ELR (cell line): ENCODE measurements at places on chromosomes 12 and 14.

DNA sequence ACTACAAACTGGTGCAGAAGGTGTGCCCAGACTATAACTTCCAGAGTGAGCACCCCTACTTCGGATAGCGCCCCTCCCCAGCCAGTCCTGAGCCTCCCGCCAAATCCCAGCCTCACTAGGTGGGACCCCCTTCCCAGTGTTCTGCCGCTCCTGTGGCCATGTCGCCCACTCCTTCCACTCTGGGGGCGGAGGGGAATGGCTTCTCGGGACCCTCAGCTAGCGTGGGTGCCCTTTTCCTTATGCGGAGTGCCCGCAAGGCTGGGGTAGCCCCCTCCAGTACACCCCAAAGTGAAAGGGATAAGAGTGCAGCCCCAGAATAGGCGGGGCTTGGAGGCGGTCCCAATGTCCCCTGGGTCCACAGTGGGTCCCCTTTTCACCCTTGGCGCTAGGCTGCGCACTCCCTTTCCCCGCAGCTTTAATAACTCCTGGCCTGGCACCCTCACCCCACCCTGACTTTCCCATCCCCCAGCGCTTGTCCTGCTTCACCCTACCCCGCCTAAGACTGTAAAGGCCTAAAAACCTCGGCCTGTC lies 3.8 kb upstream of the SHMT2 start:
- DNase-seq = no peak

DNA sequence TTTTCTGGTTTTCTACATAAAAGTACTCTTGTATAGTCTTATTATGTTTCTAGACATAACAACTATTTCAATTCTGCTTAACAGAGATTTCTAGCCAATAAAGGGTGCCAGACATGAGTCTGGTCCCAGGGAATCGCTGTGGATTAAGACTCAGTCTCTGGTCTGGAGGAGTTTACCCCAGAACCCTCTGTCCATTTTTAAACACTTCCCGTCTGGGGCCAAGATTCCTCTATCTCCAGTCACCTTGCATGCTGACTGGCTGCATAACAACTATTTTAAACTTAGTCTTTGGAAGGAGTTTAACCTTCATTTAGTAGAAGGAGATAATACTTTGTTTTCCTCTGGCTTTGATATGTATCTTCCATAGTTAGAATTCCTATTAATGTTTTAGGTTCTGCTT lies 163.1 kb upstream of the IFNG-AS1 start:
- peak; percentile 11 for DNase-seq

DNA sequence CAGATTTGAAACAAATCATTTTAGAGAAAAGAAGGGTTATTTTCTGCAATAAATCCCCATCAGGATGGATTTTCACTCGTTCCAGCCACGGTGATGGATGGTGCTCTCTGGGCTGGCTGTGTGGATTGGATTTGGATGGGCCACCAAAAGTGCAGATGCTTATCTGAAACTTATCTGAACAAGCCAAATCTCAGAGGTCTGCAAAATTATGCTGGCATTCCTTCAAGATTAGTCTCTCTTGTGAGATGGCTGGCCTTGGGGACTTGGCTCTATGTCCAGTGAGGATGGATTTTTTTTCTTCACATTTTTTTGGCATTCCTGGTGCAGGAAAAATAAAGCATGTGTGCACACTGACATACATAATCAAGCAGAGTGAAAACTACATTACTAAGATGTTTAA lies 341.9 kb downstream of the GXYLT1 start:
- no peak for DNase-seq

- DNase-seq = no peak
Measured at GRCh38 chr14:97264516-97265230, 467.5 kb downstream of the VRK1 start.

GRCh38 chr12:60173224-60174170 lies 577.7 kb downstream of the SLC16A7 start:
- DNase-seq = no peak

DNA sequence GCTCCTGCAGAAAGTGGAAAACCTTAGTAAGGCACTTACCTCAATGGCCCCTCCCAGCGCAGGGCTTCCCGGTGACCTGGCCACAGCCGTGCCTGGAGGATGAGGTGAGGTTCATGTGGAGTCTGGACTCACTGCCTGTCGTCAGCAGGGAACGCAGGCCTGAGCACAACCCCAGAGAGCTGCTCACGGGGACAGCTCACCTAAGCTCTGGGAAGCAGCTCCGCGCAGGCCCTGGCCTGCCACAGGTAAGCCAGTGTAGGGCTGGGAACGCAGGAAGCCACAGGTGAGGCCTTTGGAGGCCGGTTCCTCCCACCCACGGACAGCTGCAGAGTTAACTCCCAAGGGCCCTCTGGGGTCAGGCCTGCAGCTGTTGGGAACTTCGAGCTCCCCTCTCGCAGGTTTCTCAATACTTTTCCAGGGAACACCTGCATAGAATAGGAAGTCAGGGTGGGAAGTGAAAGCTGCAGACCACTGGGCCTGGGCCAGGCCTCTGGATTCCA lies 32.7 kb downstream of the ANAPC7 start:
- DNase-seq = no peak

DNA sequence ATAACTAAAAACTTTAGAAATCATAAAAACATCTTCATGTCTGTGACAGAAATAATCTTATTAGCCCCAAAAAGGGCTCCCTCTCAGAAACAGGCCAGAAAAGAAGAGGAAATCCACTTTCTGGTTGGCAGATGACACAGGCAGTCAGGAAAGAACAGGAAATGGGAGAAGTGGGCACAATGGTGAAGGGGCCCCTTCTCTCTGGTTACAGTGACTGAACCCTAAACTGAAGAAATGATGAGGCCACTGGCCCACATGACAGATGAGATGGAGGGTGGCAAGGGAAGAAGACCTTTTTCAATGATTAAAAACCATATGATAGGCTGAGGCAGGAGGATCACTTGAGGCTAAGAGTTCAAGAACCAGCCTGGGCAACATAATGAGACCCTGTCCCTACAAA lies 21.1 kb downstream of the TCTN1 start:
- no peak for DNase-seq

DNA sequence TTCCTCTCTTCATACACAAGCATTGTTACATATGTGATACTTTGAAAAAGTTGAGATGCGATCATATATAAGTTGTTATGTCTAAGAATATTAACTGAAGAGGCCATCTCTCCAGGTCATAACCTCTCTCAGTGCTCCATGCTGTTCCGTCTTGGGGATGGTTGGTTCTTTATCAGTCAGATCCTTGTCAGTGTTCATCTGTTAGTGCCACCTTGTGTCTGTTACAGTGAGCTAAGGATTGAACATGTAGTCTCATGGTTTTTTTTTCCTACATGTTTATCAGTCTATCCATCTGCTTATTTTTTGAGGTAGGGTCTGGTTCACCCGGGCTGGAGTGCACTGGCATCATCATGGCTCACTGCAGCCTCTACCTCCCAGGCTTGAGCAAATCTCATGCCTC lies 30.5 kb downstream of the EP400 start:
- peak; percentile 39 for DNase-seq

GRCh38 chr12:26994109-26994508 lies 20.1 kb downstream of the TM7SF3 start:
- DNase-seq = no peak

DNA sequence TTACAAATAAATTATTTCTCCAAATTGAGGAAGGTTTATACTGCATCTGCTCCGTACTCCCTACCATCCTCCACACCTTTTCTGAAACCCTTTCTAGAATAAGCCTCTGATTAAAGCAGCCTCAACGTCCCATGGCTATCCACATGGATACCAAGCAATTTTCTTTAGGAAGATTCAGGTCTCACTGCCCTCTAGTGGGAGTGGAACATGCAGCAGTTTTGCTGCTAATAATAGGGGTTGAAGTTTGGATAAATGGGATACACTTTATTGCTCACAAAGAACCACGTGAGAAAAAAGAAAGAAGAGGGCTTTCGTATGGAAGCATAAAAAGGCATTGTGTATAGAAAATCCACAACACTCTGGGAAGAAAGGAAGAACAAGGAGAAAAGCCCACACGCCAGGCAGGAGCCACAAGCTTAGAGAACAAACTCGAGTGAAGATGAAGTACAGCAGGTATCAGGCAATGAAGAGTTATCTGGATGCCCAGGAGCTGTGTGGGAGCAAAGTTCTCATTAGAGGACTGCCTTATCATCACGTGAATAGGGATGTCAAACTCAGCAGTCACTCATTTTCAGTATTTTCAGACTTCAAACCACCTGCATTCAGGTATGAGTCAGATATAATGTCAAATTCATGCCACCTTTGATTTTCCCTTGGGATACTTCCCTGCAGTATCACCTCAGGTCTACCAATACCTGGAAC lies 45.8 kb downstream of the CCER1 start:
- peak; percentile 73 for DNase-seq

- no peak for DNase-seq
Measured at GRCh38 chr14:72851635-72852034, 42.3 kb downstream of the DPF3 start.

GRCh38 chr14:55721353-55721752 lies 141.3 kb downstream of the KTN1 start:
- DNase-seq = peak; percentile 84

GRCh38 chr12:41576925-41577324 lies 388.8 kb downstream of the PDZRN4 start:
- no peak for DNase-seq

DNA sequence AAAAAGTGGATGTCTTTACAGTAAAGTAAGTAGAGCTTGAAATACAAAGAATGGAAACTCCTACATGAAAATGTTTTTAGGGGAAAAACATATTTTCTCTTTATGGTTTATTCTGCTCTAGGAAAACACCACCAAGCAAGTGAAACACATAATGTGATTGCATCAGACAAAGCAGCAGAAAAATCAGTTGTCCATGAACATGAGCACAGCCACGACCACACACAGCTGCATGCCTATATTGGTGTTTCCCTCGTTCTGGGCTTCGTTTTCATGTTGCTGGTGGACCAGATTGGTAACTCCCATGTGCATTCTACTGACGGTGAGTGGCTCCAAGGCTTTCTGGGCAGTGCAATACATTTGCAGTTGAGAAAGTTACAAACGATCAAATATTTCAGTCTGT lies 42.6 kb upstream of the PLEKHD1 start:
- DNase-seq = no peak

DNA sequence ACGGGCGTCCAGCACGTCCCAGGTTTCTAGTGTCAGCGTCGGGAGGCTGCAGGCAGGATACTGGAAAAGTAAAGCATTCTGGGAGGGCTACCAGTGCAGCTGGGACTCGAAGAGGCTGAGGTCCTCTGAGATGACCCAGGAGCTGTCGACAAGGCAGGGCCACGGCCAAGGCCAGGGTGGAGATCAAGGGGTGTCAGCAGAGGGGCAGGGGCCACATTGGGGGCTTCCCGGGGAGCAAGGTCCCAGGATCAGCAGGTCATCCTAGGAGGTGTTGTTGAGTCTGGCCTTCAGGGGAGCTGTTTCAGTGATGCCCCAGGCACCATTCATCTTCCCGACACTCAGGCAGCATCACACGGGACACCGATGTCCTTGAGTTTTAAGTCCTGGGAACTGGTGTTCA lies 377.8 kb upstream of the SFSWAP start:
- no peak for DNase-seq

DNA sequence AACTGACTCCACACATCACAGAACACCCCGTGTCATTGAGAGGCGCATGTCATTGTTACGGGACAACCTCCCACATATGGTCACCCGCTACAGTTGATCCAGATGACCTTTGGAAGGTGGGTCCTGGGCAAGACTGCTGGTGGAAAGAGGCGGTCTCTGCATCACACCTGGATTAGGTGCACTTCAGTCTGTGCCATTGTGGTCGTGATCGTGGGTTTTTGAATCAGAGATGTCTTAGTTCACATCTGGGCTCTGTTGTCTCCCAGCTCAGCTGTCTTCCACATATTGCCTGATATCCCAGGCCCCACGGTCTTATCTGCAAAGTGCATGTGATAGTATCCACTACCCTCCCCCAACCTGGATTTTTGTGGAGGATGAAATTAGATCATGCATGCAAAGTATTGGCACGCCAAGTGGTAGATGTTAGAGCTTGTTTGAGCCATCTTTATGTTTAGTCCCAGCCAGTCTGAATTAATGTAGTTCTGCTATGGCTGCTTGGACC lies 208.7 kb upstream of the FOXN3 start:
- no peak for DNase-seq

DNA sequence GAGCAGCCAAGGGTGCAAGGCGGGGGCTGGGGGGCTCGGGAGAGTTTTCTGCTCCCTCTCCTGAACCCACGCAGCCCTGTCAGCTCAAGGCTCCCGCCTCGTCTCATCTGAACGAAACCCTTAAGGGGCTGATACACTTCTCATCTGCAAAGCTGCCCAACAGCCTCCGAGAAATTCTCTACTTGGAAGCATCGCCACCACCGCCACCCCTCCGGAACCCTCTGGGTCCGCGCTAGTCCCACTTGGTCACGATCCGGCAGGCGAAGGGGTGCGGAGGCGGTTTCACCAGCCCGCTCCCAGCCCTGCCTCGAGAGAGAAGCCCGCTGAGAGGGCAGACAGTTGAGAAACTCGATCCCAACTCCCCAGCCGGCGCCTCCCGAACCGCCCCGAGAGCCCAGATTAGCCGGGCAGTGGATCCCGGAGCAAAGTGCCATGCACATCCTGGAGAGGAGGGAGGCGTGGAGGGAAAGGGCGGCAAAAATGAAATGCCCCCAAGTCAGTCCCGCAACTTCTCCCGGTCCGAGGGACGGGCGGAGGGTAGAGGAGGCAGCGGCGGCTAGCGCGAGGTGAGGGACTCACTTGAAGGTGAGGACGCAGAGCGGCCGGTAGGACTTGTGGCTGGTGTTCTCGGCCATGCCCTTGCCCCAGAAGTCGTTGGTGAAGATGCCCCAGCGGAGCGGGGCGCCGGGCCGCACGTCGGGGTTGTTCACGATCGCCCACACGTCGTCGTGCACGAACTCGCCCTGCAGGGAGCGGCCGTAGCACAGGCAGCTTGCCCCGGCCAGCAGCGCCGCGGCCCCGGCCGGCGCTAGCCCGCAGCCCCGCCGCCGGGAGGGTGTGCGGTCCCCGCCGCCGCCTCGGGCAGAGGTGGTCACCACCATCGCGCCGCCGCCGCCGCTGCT lies 620 bp downstream of the TMTC1 start:
- DNase-seq = no peak

DNA sequence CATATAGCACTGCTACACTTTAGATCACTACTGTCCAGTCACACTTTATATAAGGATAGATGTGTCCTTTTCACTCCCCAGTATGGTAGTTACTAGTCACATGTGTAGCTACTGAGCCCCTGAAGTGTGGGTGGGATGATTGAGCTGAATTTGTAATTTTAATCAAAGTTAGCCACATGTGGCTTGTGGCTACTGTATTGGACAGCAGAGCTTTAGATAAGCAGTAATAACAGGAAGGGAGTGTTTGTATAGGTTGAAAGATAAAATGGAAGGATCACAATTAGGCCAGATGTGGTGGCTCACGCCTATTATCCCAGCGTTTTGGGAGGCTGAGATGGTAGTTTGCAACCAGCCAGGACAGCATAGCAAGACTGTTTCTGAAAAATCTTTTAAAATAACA lies 23.5 kb downstream of the NAA30 start:
- no peak for DNase-seq

- peak; percentile 64 for DNase-seq
Measured at GRCh38 chr14:69643430-69644200, 32.2 kb downstream of the SUSD6 start.
